ENCODE measurements at places on chromosomes 6 and 20. TPM values are rescaled to one million over a fixed set of nuclear protein-coding genes. Genes with fewer than 3 reads are reported as not detected.

The LAMA2 gene
- polyA plus RNA-seq: 19.5 TPM

The COL19A1 gene
- polyA plus RNA-seq: not detected

The UST gene
- polyA plus RNA-seq: 6.8 TPM

The PABPC1L gene
- 11.6 TPM for polyA plus RNA-seq

The CCR6 gene
- polyA plus RNA-seq: not detected

The SLC22A7 gene
- not detected for polyA plus RNA-seq

The FOXS1 gene
- polyA plus RNA-seq: not detected

The MUC22 gene
- polyA plus RNA-seq: not detected

GRCh38 chr6:132167929-132168892 is 217.0 kb upstream of the CCN2 start:
- DNase-seq: no peak

DNA sequence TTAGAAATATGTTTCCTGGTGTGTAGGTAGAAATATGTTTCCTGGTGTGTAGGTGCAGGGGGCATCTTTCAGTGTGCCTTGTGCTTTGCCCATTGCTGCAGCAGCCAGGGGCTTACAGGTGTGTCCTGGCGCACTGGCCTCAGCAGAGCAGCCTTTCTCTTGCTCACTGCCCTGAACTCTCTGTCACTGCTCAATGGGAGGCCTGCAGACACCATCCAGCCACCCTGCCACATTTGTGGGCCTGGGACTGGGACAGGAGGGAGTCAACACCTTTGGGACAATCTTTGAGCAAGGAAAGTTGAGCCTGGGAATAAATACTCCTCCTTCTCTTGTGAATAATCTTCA is 62.4 kb upstream of the RBM24 start:
- DNase-seq: no peak

GRCh38 chr6:137676888-137677287 is 182.7 kb upstream of the OLIG3 start:
- DNase-seq: no peak
